ENCODE measurements at places on chromosomes 7 and 10.

- DNase-seq = no peak
These were observed 596.5 kb upstream of the POT1 start for GRCh38 chr7:125526092-125526491.

DNA sequence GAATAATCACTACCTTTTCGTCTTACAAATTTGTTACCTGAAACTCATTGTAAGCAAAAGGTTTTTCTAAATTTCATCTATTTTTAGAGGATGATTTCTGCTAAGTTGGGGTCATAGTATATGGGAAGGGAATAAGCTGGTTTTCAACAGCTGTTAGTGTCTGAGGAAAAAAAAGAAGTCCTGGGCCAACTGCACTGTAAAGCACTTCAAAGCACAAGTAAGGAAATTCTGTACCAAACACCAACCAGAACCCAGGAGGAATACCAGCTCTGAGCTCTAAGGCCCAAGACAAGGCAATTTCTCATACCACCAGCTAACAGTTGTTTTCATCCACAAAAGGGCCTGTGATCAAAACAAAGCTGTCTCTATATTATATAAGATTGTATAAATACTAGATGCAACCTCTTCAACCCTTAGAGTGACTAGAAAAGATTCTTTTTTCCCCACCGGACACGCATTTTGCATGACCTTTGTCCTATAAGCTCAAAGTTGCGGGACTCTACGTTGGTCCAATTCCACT is 6.1 kb upstream of the MEOX2 start:
- DNase-seq = no peak

GRCh38 chr10:96366508-96366907 is 7.7 kb upstream of the OPALIN start:
- DNase-seq = peak; percentile 18

GRCh38 chr10:98748298-98748697 is 301.6 kb upstream of the HPS1 start:
- peak; percentile 11 for DNase-seq

DNA sequence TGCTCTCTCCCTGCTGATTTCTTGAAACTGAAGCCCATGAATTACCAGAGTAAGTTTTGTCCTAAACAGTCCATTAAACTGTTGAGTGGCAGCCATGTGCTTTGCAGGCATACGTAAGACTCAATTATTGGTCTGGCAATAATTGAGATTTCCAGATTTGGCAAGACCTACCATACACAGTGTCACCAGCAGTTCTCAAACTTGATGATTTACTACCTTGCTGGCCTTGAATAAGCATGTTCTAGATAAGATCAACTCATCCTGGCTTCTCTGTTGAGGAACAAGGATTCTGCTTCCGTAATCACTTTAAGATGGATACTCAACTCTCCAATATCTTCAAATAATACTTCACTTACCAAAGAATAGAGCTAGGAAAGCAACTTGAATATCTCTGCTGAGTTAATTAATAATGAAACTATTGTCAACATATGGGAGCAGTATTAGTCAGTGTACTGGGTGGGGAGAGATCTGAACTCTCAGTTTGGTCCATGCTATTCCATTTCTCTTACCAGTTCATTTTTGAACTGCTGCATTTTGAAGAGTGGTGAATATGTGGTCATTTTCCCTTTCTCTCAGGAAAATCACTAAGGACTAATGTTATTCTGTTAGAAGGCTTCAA is 181.4 kb downstream of the IPMK start:
- no peak for DNase-seq

DNA sequence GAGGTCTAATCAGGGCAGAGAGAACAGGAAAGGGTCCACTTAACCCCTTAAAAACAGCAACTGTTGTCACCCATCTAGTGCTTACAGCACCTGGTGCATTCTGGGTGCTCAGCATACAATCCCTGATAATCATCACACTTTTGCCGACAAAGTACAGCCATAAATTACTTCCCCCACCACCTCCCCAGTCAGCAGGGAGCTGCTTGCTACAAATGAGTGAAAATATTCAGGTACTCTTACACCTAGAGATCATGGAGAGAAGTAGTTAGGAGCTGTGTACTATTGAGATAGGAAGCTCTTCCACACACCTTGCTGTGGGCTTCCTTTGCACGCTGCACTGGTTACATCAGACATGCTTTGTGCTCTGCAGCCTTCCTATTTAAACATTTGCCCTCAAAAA is 723.5 kb upstream of the GALNT17 start:
- no peak for DNase-seq

DNA sequence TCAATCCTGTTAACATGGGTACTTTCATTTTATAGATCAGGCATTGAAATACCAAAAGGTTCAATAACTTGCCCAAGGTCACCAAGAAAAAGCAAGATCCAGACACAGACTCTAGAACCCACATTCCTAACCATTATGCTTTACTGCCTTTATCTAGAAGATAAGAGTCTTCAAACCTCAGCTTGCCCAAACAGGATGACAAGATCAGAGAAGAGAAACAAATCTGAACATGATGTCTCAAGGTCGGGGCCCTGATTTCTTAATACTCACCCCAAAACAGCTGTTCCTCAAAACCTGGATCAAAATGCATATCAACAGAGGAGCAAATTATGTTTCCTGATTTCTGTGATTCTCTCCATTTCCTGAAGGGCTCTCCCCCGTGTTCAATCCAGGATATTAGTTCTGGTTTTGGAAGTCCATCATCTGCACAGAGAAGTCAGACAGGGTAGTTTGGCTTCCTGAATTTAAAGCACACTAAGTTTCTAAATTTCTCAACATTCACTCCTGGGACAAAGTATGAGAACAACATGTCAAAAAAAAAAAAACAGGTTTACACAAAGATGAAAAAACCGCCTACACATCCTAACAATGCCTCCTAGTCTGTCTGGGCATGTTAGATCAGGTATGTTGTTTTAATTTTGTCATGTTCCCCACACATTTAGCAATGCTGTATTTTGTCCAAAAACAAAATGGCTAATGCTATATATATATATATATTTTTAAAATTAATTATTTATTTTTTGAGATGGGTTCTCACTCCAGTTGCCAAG is 16.2 kb downstream of the ZNF786 start:
- no peak for DNase-seq

- peak; percentile 99 for DNase-seq
These were observed 509.0 kb upstream of the PODXL start for GRCh38 chr7:132065193-132065988.

DNA sequence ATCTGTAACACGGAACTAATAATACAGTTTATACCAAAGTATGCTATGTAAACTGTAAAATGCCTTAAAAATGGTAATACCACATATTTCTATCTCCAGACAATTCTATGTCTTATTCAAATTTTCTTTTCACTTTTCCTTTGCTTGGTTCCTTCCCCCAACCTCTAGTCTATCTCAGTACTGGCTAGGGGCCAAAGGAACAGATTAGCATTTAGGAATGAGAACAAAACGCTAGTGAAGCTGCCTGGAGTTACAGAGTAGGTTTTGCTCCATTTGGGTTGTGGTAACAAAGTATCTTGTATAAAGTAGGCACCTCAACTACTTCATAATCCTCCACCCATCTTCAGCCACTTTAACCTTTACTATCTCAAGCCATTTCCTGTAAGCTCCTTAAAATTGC is 94.1 kb downstream of the HBP1 start:
- DNase-seq = peak; percentile 9

DNA sequence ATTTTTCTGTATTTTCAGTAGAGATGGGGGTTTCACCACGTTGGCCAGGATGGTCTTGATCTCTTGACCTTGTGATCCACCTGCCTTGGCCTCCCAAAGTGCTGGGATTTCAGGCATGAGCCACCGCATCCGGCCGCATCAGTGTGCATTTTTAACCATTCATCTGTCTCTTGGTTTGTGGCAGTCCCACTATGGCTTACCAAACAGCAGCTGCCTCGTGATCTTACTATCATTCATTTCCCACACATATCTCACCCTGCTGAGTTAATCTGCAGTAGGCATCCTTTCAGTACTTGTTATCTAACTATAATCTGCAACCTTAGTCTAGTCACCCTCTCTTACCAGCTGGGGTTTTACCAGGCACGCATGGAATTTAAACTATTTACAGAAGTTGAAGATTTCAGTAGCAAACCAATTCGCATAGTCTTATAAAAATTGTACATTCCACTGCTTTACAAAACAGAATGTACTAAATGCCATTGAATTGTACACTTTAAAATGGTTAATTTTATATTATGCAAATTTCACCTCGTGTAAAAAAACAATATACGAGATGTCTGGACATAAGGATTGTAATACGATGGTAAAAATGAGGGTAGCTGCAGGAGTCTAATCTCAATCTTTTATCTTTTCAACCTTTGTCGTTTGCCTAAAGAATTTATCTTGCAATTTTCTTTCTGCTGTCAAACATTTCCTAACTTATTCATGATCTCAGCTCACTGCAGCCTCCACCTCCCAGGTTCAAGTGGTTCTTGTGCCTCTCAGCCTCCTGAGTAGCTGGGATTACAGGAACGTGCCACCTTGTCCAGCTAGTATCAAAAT is 4.6 kb upstream of the TBC1D12 start:
- peak; percentile 46 for DNase-seq

DNA sequence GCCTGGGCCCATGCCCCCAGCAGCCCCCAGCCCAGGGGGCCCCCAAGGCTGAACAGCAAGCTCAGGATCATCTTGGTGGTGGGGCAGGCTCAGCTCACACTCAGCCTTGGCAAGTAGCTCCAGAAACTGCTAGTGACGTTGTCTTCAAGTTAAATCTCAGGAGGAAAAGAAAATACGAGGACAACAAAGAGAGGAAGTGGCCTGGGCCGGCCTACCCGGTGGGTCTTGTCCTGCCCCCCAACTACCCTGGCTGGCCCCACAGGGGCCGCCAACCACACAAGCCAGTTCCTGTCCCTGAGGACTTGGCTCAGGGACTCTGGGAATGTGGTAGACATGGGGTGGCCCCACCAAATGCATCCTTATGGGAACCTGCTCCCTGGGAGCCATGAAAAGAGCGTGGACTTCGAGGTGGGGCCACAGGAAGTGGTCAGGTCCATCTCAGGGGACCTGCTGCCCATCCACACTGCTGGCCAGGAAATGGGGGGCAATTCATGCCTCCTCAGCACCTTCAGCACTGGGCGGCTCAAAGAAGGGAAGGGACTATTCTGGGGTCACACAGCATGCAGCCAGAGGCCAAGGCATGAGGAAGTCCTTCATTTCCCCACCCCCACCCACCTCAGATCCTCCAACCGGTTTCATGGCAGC is at the start of gene MMRN2:
MMRN2 (minus strand) TSS at position 145 of the 645 bp plus-strand sequence; CDS start at position 71, 74 bp downstream.
- DNase-seq = no peak

GRCh38 chr10:7410301-7410861 is 453 bp downstream of the SFMBT2 start:
- no peak for DNase-seq

- peak; percentile 77 for DNase-seq
These were observed 43.0 kb downstream of the PODXL start for GRCh38 chr7:131513245-131514061.

- DNase-seq = no peak
These were observed 131.3 kb downstream of the ANK3 start for GRCh38 chr10:60258429-60258797.

DNA sequence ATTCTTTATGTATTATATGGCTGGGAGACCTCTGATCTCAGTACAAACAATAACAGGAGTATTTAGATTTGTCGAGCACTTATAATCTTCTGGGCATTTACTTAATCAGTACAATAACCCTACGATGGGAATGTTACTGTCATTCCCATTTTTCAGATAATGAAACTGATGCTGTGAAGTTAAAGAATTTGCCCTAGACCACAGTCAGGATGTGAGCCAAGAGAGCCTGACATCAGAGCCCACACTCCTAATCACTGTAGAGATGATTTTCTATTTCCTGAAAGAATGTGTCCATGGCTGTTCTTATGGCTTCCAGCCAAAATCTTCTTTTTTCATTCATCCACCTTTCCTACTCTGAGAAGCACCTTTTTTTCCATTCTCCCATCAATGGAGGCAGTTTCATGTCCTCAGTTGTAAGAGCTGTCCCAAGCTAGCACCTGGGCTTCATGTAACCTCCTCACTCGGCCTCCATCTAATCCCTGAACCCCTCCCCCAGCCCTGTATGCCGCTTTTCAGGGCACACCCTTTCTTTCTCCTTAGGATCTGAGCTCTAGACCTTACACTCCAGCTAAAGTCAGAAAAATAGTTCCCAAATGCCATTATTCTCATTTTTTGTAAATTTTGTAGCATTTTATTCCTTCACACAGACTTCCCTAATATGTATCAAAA is 12.2 kb upstream of the CAV1 start:
- DNase-seq = peak; percentile 76

DNA sequence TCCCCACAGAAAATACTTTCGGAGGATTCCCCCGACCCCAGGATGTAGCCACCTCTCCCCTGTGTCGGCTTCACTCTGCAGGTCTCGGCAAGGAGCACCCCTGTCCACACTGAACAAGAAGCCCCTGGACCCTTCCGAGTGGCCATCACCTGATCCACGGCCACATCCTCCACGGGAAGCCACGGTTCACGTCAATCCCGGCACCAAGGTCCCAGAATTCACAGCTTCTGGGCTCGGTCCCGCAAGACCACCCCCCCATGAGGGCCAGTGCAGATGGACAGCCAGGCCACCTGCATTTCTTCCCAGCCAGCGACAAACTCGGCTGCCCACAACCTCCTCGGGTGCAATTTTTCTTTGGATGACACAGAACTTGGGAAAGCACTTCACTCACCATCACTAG is 199.6 kb downstream of the PTPRN2 start:
- DNase-seq = no peak

DNA sequence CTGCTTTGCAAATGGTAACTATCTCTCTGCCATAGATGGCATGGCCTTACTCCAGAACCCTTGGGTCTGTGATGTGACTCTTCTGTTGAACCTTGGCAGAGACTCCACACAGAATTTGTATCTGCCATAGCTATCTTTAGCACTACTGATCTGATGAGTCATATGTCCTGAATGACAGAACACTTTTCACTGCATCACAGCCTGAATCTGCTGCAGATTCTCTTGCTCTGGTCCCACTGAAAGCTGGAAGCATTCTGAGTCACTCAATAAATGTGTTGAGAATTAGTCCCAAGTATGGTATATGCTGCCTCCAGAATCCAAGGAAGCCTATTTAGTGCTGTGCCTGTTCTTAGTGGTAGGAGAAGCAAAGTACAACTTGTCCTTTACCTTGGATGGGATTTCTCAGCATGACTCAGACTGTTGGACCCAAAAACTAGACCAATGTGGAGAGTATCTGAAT is 39.5 kb upstream of the ANKRD1 start:
- DNase-seq = peak; percentile 97

GRCh38 chr7:22402250-22402649 is 45.3 kb upstream of the RAPGEF5 start:
- no peak for DNase-seq

DNA sequence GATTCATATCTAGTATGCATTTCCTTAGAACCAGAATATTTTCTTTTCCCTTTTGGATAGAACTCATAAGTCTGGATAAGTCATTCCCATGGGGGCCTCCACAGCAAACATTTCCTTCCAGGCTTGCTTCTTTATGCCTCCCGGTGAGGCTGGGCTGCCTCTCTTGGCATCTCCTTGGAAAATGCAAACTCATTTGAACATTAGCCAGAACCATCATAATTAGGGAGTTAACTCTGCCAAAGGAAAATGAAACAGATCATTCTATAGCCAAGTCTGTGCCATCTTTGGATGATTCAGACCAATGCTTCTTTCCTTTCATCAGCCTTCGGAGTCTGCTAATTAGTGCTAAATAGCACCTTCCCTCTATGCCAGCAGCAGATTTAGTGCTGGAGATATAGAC is 81.1 kb downstream of the PLPP4 start:
- DNase-seq = no peak
